A673 (cell line): ENCODE measurements at places on chromosomes 3 and 15. TPM values are rescaled to one million over a fixed set of nuclear protein-coding genes. Genes with fewer than 3 reads are reported as not detected.

CTDSPL gene
- total RNA-seq: 13.2 and 14.0 TPM in 2 replicates

CD96 gene
- not detected in 2 replicates for total RNA-seq

DNAH12 gene
- not detected in 2 replicates for total RNA-seq

GRCh38 chr3:71498543-71498942 is 85.0 kb downstream of the FOXP1 start:
- no peaks in the 10 kb centered on the region for H3K4me1 ChIP-seq
- no peak overlapping the region for H3K27ac ChIP-seq
- no peak overlapping the region for H3K4me3 ChIP-seq
- no peaks in the 10 kb centered on the region for H3K27me3 ChIP-seq

- no peaks in the 10 kb centered on the region for H3K27me3 ChIP-seq
- peaks cover 5% of the 10 kb centered on the region for H3K36me3 ChIP-seq
- H3K27ac ChIP-seq: peak overlapping the region; percentile 8
- peak; percentile 91 for DNase-seq
Observed at GRCh38 chr3:126197854-126198584, 17.6 kb upstream of the ALDH1L1 start.

DNA sequence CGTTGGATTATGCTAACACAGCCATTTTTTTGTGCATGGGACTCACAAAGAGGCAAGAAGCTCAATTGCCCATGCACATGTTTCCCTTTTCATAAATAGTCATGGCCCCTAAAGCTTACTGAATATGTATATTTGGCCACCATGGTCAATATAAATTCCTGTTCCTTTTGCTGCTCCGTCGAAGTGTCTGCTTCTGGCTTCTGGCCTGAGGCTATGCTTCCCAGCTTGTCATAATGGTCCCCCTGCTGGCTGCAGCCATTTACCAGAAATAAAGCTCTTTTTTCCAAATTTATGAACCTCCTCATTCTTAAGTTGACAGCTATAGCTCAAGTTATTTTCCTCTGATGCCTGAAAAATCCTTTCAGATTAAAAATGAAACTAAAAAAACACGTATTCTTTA is 602.1 kb downstream of the VGLL3 start:
- H3K36me3 ChIP-seq: no peaks in the 10 kb centered on the region
- no peak overlapping the region for H3K27ac ChIP-seq
- H3K4me1 ChIP-seq: no peaks in the 10 kb centered on the region
- no peaks in the 10 kb centered on the region for H3K27me3 ChIP-seq
- peak; percentile 27 for DNase-seq

- no peak for DNase-seq
- H3K27ac ChIP-seq: no peak overlapping the region
- no peaks in the 10 kb centered on the region for H3K27me3 ChIP-seq
- no peaks in the 10 kb centered on the region for H3K4me1 ChIP-seq
- H3K4me3 ChIP-seq: no peak overlapping the region
Observed at GRCh38 chr3:122475316-122475715, 39.4 kb downstream of the KPNA1 start.

DNA sequence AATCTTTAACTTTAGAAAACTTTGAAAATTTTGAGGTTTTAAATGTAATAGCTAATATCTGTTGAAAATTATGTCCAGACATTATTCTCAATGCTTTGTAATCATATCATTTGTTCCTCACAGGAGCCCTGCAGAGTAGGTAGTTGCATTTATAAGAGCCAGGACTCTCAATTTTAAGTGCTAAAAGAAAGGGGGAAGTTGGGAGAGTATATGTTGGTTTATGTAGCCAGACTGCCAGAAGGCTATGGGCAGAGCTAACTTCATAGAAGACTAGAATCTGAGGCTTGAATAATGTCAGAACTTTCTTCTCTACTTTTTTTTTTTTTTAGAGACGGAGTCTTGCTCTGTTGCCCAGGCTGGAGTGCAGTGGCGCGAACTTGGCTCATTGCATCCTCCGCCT is 9.1 kb downstream of the VPS8 start:
- H3K36me3 ChIP-seq: no peaks in the 10 kb centered on the region
- DNase-seq: no peak
- H3K27ac ChIP-seq: no peak overlapping the region
- H3K4me1 ChIP-seq: no peaks in the 10 kb centered on the region

GRCh38 chr3:79947469-79947868 is 179.7 kb upstream of the ROBO1 start:
- H3K27me3 ChIP-seq: no peaks in the 10 kb centered on the region
- H3K4me1 ChIP-seq: no peaks in the 10 kb centered on the region

GRCh38 chr15:27532358-27532757 is 561.4 kb downstream of the GABRG3 start:
- no peak overlapping the region for H3K27ac ChIP-seq
- no peaks in the 10 kb centered on the region for H3K27me3 ChIP-seq
- no peaks in the 10 kb centered on the region for H3K4me1 ChIP-seq
- H3K36me3 ChIP-seq: no peaks in the 10 kb centered on the region
- no peak for DNase-seq

- H3K4me3 ChIP-seq: no peak within 1 kb of the TSS
- H3K27me3 ChIP-seq: no peaks in the 10 kb centered on the region
- H3K4me1 ChIP-seq: no peaks in the 10 kb centered on the region
- no peak within 1 kb of the TSS for H3K27ac ChIP-seq
- no peaks in the 10 kb centered on the region for H3K36me3 ChIP-seq
Observed at GRCh38 chr3:13548696-13549622, at the start of gene FBLN2. Gene FBLN2, plus strand, starts transcription at chr3:13549125. Its CDS starts 21,231 bp downstream, at chr3:13570356.

GRCh38 chr3:157323360-157323759 is 113.3 kb upstream of the PTX3 start:
- no peak overlapping the region for H3K27ac ChIP-seq
- H3K4me3 ChIP-seq: no peak overlapping the region
- H3K36me3 ChIP-seq: no peaks in the 10 kb centered on the region
- H3K4me1 ChIP-seq: no peaks in the 10 kb centered on the region
